AG20443 (cell line): ENCODE measurements at places on chromosomes 4 and X.
A peak's percentile ranks its signal among the peaks of the same experiment; 100 is the strongest.

- DNase-seq, result no peak
Measured at GRCh38 chrX:43436517-43436916, 219.6 kb upstream of the MAOA start.

DNA sequence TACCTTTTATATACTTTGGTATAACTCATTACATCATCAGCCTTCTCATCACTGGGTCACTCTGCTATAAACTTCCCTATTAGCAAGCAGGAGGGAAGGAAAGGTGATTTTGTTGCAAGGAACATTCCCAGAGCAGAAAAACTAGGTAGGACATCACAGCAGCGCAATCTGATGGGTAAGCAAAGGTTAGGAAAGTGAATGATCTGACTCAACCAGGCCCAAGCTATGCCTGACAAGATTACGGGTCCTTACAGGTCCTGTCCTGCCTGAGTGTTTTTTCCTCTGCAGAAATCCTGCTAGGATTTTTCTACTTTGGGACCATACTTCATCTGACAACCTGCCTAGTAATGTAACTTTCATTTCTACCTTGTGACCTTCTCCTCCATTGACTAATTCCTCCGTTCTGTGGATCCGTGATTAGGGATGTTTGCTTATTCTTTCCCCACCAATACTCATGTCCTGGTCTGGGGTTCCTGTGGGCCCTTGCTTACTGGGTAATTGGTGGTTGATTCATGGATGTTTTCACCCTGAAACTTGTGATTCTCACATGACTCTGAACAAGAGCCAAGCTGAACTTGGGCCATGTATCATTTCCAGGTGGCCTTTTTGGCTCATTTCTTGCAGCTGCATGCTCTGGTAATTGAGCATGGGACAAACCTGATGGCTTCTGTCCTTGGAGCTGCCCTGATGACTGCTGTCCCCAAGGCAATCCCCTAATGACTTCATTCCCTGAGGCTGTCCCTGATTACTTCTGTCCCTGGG lies 111.9 kb upstream of the KIT start:
- peak; percentile 25 for DNase-seq

DNA sequence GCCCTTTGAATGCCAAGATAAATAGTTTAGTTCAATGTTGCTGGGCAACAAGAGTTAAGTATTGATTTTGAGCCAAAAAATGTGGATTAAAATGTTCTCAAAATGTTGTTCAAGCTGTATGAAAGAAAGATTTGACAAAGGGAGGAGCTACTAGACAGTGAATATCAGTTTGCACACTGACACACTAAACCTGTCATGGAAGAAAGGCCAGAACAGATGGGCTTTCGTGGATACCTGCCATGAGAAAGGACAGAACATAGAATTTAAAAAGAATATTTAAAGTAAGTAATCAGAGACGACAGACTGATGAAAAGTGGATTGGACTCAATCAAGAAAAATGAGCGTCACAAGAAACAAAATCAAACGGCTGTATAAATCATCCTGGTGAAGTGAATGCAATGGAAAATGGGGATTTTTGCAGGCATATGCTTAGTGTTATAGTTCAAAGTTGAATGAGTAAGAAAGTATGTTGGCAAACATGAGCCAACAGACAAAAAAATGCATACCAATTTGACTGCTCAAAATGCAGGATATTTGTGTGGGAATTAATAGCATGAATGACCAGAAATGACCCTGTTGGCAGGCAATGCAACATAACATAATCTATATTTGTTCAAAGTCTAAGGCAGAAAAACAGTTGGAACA lies 7.4 kb downstream of the PCDH18 start:
- peak; percentile 14 for DNase-seq

- DNase-seq, result peak; percentile 88
Measured at GRCh38 chr4:8468746-8469535, 28.4 kb downstream of the TRMT44 start.

DNA sequence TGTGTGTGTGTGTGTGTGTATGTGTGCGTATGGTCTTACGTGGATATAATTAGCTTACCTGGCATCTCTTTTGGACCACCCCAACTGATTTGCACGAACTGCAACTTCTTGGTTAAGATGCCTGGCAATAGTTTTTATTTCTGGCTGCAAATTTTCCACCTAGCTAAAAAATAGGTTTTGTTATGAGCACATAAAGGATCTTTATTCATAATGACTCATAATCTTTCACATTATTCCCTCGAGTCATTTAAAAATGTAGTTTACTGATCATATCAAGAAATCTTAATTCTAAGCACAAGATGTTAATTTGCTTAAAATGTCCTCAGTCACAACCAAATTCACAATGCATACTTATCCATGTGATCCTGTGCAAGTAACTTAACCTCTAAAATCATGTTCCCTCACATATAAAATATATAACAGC lies 1.5 kb downstream of the COX18 start:
- DNase-seq, result no peak

DNA sequence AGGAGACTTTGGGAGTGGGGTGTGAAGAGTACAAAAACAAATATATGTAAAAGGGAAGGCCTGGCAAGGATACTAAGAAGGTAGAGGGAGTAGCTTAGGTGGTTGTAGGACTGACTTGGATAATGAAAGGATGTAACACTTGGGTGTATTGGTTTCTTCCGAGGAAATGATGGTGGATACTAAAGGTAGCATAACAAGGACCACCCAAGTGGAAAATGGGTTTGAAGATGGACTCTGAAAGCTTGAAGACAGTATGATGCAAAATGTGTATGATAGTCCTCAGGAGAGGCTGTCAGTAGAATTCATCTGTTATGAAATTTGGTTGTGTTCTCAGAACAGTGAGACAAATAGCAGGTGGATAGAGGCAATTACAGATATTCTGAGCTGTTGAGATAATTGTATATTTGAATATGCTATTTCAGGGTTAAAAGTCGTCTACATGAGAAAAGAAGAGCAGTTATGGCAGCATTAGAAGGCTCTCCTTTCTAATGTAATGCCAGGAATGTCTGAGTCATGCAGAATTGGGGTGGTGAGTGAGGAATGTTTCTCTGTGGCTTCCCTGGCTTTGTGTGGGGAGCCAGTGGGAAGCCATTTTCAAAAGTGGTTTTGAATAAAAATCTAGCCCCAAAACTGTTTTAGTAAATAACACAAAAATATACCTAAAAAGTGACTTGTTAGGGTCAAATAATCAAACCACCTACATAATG lies 75.6 kb downstream of the FHIP1A start:
- peak; percentile 87 for DNase-seq

- no peak for DNase-seq
Measured at GRCh38 chr4:177079327-177079726, 230.3 kb upstream of the NEIL3 start.

- DNase-seq, result no peak
Measured at GRCh38 chr4:23413631-23414030, 476.2 kb downstream of the PPARGC1A start.

DNA sequence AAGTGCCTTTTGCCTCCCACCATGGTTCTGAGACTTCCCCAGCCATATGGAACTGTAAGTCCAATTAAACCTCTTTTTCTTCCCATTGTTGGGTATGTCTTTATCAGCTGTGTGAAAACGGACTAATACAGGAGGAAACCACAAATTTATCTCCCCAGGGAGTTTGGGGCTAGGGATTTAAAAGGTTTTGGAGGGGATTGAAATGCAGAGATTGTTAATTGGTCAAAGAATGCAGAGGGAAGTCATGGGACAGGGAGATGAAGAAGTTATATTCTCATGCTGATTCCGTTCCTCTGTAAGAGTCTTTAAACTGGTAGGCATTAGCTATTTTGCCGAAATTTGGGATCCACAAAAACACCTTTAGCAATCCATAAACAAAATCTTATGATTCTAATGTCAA lies 57.9 kb downstream of the TKTL2 start:
- no peak for DNase-seq

GRCh38 chrX:1215123-1215823 lies 2.8 kb upstream of the CRLF2 start:
- DNase-seq, result no peak

DNA sequence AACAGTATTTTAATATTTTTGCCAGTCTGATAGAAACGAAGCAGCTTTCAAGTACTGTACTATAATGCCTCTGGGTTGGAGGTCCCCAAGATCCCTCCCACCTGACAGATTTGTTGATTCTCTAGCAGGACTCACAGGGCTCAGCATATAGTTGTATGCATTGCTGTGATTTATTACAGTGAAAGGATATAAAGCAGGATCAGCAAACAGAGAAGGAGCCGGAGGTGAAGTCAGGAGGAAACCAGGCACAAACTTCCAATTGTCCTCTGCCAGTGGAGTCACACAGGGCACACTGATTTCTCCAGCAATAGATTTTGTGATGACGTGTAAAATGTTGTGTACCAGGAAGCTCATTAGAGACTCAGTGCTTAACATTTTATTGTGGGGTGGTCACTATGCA lies 19.0 kb downstream of the USP53 start:
- no peak for DNase-seq

- DNase-seq, result peak; percentile 43
Measured at GRCh38 chrX:100928660-100929613, at the start of gene XKRX. TSS of gene XKRX (minus strand) at chrX:100928917. CDS start at chrX:100928304, 613 bp downstream.

DNA sequence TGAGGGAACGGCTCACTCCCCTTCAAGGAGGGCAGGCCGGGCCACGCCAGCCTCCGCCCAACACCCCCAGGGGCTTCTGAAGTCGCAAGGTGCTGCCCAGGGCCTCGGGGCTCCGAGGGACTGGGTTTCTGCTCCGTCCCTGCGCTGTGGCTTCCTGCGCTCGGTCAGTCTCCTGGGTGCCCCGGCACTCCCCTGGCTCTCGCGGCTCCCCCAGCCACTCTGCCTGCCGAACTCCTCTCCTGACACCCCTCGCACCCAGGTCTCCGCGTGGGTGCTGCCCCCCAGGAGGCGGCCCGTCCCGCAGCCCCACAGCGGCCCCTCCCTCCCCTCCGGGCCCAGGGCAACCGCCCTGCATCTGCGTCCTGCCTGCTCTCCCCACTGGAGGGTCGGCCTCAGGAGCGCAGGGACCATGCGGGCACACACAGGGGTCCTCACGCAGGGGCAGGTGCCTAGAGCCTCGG lies 151.9 kb downstream of the AFAP1 start:
- no peak for DNase-seq

GRCh38 chrX:72475338-72475737 lies 97.3 kb downstream of the HDAC8 start:
- DNase-seq, result no peak

DNA sequence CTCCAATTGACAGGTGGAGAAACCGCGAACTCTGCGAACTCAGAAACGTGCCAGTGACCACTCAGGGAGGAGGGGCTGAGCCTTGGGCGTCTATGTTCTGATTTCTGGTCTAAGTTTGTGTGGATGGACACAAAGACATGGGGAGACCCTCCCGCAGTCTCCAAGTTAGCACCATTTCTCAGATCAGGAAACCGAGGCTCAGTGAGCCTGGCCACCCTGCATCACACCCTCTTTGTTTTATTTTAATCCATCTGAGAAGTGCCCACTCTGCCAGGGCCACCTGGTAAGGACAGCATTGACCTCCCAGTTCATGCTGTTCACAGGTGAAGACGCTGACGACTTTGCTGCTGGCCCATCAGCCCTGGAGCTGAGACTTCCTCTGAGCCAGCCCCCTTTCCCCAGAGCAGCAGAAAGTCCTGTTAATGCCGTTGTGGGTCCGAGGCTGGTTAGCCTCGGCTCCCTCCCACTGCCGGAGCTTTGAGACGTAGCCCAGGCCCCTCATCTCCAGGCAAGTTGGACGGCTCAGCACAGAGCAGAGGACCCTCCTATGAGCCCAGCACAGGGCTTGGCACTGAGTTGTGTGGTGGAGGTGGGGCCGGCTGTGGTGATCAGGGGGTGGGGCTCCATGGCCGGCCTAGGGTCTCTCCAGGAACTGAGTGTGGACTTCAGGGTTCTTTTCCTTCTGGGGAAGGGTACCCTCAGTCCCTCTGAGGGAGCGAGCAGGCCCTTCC lies 43.7 kb downstream of the PSAPL1 start:
- no peak for DNase-seq

DNA sequence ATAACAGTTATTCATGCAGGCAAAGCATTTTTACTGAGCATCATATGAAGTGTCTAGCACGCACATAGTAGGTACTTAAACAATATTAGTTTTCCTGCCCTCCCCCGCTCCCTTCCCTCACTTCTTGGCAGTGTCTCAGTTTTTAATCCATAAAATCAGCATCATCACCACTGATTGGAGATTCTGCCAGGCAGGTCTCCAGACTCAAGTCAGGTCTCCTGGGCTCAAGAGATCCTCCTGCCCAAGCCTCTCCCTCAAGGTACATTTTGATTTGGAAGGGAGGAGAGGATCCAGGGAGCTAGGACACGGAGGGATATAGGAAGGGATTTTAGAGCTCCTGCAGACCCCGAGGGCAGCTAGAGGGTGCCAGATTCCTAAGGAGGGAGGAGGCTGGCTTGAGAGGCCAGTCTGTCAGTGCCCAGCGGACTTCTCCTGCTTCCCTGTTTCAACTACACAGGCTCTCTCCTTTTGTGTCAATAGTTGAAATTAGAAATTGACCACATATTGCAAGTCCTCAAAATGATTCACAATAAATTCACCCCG lies 4.4 kb upstream of the FAT1 start:
- no peak for DNase-seq

DNA sequence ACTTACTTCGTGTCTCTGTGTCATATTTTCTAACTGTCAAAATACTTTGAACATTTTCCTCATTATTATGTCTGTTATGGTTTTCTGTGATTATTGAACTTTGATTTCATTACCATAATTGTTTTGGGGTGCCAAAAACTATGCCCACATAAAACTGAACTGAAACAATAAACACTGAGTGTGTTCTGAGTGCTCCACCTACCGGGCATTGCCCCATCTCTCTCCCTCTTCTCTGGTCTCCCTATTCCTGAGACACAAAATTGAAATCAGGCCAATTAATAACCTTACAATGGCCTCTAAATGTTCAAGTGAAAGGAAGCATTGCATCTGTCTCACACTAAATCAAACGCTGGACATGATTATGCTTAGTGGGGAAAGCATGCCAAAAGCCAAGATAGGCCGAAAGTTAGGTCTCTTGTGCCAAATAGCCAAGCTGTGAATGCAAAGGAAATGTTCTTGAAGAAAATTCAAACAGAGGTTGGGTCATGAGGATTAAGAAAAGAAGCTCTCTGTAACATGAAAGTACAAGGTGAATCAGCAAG lies 972.3 kb downstream of the PCDH7 start:
- no peak for DNase-seq

DNA sequence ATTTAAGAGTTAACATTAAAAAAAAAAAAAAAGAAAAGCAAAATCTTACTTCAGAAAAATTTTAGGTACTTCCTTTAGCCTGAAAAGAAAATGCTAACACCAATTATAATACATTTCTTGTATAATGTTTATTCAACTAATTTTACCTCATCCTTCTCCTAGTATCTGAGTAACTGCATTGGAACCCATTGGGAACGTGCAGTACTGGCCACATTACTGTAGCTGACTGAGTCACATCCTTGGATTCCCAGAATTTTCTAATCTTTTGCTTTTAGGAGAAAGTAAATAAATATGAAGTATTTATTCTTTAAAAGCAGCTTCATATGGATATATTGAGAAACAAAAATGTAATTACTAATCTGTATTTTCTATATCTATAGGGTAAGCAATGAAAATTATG lies 82.6 kb upstream of the SLITRK2 start:
- DNase-seq, result no peak

DNA sequence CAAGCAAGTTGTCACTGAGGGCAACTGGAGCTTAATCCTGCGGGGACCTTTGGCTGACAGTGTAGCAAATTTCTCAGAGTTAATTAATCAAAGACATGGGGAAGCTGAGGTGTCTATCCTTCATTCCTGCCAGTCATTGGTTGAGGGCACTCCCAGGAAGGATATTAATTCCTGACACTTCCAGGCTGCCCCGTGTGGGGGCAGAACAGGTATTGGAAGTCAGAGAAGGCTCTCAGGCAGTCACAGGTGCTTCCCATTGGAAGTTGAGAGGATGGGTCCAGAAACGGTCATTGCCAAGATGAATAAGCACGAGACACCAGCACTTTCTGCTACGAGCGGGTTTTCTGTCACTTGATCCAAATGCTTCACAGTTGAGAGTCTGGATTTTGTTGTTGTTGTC lies 29.1 kb upstream of the CD38 start:
- DNase-seq, result no peak
